SJCRH30 (cell line): ENCODE measurements at places on chromosomes 1 and 21.
A peak's percentile ranks its signal among the peaks of the same experiment; 100 is the strongest.

- peak; percentile 84 for DNase-seq
Observed at GRCh38 chr1:88647249-88647645, 36.8 kb upstream of the PKN2 start.

DNA sequence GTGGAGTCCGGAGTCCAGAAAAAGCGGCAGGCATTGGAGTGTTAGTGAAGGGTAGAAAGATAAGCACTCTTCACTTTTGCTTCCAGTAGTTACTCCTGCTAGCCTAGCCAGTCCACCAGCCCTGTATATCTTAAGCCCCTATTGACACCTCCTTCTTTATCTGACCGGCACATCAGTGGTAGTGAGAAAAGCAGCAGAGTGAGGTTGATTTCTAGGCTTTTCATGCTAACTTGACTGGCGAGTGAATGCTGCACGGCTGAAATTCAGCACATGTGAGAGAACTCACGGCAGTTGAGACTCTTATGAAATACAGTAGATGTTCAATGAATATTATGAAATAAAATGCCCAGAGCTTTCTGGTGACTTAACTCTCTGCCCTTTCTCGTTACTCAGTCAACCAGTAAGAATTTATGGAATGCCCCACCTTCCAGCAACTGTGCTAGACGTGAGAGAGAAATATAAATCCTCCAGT lies 128.2 kb downstream of the CACHD1 start:
- peak; percentile 29 for DNase-seq

DNA sequence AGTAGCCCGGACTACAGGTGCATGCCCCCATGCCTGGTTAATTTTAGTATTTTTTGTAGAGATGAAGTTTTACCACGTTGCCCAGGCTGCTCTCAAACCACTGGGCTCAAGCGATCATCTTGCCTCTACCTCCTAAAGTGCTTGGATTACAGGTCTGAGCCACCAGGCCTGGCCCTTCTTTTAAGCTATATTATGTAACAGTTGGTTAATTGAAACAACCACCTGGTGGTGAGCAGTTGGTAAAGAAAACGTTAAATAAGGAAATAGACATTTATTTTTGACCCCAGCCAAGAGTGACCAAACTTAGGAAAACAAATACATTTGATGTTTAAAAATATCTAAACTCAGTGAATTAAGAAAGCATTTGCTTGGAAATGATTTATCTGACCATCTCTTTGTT lies 12.1 kb upstream of the PDC start:
- DNase-seq: no peak

- peak; percentile 55 for DNase-seq
Observed at GRCh38 chr1:246724731-246725095, 504 bp downstream of the SCCPDH start.

DNA sequence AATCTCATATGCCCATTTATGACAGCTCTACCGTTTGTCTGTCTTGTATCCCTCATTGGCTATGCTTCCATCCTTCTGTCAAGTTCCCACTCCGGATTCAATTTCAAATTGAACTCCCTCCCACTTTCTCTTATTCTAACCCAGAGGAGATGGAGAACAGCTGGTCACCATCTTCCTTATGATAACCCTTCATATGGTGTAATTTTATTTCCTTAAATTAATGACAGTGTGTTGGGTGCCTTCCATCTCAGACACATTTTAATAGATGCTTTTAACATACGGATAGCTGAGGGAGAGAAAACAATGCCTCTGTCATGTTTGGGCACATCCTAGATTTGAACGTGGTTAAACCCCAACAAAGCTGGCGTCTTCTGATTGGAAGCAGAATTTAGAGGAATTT lies 103.0 kb upstream of the PLXNA2 start:
- DNase-seq: no peak

- peak; percentile 59 for DNase-seq
Observed at GRCh38 chr1:214524824-214525223, 26.6 kb downstream of the PTPN14 start.

DNA sequence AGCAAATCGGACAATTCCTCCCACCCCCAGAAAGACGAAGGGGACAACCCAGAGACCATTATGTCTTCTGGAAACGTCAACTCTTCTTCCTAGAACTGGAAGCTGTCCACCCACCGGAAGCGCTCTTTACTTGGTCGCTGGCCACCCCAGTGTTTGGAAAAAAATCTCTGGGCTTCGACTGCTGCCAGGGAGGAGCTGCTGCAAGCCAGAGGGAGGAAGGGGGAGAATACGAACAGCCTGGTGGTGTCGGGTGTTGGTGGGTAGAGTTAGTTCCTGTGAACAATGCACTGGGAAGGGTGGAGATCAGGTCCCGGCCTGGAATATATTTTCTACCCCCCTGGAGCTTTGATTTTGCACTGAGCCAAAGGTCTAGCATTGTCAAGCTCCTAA lies 3.2 kb downstream of the S1PR1 start:
- no peak for DNase-seq

DNA sequence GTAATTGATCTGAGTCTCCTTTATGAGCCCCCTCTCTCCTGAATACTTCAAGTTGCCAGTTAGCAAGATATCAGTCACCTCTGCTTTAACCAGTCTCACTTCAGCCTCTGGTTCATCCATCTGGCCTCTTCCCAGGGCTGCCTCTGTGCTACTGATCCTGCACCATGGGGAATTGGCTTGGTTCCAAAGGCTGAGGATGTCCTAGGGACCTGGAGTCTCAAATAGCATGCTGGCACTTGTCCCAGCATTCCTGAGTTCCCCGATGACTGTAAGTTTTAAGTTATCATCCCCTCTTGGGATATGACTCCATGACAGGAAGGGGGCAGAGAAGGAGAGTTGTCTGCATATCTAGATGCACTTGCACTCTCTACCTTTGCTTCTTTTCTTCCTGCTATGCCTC lies 252.0 kb downstream of the PTBP2 start:
- DNase-seq: peak; percentile 84

- no peak for DNase-seq
Observed at GRCh38 chr1:111221633-111222291, 5.8 kb upstream of the CHI3L2 start.

DNA sequence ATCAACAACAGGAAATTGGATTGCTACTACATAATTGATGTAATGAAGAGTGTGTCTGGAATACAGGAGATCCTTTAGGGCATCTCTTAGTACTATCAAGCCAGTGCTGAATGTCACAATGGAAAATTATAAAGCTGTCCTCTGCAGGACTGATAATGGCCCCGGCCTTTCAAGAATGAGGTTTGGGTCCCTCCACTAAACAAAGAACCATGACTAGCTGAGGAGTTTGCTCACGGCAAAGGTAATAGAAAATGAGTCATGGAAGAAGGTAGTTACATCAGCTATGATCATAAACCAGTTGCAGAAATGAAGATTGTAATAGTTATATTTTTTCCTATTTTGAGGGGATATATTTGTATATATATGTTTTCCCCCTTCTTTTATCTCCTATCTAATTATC lies 145.8 kb downstream of the KCNJ6 start:
- DNase-seq: no peak

DNA sequence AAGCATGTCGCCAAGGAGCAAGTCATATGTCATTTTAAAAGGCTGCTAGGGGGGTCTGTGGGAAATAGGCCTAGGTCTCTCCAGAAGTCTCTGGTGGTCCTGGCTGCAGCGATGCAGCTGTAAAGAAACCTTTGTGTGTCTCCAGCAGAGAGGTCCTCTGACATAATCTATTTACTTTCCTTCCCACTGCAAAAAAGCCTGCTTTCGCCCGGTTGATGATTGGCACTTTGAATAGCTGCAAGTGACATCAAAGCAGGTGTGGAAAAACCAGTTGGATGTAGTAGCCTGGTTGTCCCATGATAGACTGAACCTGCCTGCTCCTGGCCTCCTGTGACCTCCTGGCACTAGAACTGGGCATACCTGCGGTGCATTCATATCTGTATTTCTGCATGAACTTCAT lies 13.8 kb downstream of the RASSF5 start:
- DNase-seq: no peak

- no peak for DNase-seq
Observed at GRCh38 chr1:235882816-235883215, 16.1 kb upstream of the LYST start.

- DNase-seq: no peak
Observed at GRCh38 chr1:47187231-47187925, 2.5 kb downstream of the PDZK1IP1 start.

GRCh38 chr1:216314379-216315095 lies 108.7 kb downstream of the USH2A start:
- no peak for DNase-seq

DNA sequence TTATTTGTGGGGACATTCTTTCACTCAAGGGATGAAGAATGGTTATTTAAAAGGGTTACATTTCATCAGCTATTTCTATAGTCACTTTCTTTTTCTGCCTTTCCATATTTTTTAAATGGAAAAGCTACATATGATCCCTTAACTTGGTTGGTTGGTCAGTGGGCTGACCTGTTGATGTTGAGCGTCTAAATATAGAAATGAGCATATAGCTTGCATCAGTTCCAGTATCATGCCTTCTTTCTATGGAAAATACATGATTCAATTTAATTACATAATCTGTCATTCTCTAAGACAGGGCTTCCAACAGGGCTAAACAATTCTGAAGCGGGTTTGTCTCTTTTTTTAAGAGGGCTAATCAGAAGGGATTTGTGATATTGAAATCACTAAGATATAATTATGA lies 40.6 kb downstream of the TYW3 start:
- DNase-seq: no peak

GRCh38 chr1:83998498-83999315 lies at the start of gene TTLL7:
Gene TTLL7, minus strand, starts transcription at chr1:83999132. Its CDS starts 46,921 bp downstream, at chr1:83952211.
- peak; percentile 90 for DNase-seq

DNA sequence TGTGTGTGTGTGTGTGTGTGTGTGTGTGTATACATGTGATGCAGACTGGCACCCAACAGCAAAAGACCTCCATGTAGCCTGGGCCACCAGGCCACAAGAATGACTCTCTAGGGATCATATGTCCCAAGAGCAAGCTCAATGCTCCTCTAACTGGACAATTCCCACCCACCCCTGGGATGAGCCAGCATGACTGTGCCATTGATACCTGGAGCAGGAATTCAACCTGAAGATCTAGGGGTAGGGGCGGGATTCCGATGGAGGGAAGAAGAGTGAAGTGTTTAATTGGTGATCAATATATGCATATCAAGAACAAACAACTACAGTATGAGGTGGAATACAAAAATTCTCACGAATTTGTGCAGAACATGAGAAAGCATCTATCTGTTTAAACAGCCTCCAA lies 136.2 kb downstream of the PSMG1 start:
- DNase-seq: no peak

DNA sequence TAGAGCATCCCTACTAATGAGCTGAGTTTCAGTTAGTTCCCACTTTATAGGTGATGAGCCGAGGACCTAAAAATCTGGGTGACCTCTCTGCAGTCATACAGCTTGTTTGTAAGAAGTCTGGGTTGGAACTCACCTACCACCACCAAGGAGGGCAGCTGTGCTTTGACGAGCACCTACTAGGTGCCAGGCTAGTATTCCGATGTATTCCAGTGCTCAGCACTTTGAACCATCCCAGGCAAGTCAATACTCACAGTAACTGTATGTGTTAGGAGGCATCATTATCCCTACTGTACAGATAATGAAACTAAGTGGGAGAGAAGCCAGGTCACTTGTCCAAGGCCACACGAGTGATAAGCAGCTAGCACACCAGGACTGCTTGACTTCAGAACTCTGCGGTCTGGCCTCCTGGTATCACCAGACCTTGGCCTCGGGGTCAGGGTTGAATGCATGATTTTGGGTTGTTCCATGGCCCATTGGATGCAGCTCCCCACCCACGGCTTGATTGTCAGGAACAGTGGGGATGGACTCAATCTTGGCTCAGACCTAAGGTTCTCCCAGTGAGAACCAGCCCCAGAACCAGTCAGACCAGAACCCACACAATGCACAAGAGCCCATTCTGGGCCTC lies 20.7 kb downstream of the ECE1 start:
- DNase-seq: no peak

- no peak for DNase-seq
Observed at GRCh38 chr1:17361687-17362086, 10.3 kb upstream of the PADI6 start.

DNA sequence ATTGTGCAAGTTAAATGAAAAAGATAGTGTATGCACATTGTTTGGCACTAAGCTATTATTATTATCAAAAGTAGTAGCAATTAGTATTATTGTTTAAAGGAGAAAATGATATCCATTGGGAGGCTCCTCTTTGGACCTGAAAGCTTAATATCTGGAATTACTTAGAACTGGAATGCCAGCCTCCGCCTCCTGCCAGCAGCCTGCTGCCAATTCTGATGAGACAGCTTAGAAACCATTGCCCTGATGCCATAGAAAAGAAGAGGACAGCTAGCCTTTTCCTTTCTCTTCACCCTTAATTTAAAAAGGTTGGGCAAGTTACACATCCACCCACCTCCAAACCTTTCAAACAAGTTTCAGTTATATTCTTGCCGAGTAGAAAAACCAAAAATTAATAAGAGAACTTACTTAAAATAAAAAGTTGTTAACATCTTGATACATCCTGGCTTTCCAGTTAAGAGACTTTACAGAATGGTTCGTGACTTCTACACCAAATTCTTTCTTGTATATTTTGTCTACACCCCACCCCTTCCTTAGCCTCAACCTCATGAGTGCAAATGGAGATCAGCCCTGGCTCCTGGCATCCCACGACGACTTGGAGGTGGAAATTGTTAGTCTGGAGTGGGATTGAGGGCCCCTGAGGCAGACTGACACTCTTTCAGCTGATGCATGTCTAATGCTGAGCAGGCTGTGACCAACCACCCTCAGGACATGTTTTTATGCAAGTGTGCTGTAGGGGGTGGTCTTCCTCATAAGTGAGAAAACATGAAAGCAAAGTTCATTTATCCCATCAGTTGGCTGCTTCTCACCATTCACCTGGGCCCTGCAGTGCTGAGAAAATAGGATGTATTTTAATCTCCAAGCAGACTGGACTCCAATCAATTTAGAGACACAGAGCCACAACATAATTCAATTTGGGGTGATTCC lies 120.6 kb downstream of the KCNJ15 start:
- no peak for DNase-seq

- no peak for DNase-seq
Observed at GRCh38 chr1:55483523-55483922, 268.4 kb upstream of the USP24 start.

DNA sequence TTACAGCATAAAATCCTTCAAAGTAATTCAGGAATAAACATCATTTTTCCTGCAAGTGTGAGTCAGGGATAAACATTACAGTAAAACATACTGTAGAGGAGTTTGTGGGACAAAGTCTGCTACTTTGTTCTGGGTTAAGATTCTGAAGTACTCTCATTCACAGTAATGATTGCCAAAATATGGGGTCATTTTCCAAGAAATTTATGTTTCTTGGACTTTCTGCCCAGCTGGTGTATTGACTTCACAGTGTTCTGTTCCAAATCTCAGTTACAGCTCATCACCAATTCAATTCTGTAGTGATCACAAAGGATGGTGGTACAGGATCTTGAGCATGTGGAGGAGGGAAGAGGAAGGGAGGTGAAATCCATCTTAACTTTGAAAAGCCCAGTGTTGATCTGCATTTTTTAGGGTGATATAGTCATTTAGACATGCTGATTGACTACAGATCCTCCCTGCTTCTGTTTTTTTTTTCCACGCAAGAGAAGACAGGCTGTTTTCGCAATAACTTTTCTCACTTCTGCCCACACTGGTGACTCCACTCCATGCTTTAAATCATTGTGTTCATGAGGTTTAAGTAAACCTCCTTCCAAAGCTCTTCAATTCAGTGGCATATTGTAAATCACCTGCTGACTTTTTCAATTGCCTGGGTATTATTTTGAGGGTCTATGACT lies 60.4 kb upstream of the C1orf53 start:
- DNase-seq: no peak
